ENCODE measurements at places on chromosomes 3 and 15.

DNA sequence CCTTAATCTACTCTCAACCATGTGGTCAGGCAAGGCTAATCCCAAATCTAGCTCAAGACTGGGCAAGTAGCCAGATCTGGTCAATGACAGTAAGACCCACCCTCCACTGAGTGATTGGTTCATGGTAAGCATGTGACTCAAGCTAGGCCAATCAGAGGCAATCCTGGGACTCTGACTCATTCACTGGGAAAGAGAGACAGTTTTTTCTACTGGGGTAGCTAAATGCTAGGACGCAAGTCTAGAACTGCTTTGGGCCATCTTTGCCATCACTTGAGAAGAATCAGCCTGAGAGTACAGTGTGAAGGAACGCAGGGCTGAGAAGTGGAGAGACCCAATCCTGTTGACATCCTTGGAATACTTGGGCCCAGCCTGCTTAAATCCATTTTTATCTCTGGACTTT is 9.4 kb upstream of the RAD18 start:
- peak; percentile 20 for DNase-seq

DNA sequence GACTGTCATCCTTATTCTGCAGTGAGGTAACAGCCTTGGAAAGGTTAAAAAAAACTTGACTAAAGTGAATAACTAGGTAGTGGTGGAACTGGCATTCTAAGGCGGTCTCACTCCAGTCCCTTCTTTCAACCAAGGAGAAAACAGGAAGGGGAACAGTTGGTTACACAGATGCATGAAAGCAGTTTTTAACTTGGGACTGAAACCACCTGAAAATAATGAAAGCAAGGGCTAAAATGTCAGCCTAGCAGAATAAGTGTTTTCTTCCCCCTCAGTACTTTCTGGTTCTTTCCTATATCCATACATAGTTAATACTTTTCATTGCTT is 748 bp upstream of the AVEN start:
- DNase-seq: no peak

DNA sequence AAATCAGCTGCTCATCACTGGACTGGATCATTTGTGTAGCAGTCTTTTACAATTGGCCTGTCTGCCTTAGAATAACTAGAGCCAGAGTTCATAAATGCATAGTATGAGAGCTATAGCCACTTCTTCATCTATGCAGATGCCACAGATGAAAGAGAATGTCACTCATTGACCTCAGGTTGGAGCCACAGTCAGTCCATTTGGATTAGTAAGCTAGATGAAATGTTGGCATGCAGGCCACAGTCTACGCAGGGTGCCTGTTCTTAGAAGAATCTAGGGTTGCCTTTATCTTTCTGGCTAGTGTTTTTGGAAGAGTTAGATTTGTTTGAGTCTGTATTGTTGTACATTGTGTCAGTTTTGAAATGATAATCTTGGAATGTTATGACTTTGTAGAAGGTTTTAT is 25.4 kb upstream of the EDEM1 start:
- DNase-seq: peak; percentile 26

- no peak for DNase-seq
Observed at GRCh38 chr3:18044971-18045880, 302.8 kb upstream of the TBC1D5 start.

DNA sequence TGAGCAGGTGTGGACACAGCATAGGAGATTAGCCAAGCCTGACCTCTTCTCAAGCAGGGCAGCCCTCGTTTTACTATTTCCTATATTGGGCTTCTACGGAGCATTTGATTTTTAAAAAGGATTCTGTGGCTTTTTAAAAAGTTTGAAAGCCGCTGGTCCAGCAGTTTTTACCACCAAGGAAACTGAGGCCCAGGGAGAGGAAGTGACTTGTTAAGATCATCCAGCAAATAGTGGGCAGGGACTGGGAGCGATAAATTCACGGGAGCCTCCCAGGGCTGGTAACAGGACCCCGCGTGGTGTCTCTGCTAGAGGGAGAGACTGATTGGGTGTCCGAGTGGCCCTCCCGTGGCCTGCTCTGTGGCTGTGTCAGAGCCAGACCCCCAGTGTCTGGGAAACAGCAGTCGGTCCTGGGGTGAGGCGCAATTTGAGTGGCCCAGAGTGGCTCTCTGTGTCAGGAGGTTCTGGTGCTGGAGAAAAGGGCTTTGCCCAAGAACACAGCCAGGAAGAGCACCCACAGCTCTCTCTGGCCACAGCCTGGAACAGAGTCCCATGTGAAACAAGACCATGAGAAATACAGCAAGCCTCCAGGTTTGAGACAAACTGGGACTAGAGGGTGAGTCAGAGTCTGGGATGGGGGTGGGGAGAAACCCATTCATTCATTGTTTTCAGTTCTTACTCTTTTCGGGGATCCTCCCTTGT is 4.2 kb downstream of the FURIN start:
- peak; percentile 56 for DNase-seq

GRCh38 chr3:58411036-58411435 is 22.6 kb downstream of the PDHB start:
- DNase-seq: no peak

DNA sequence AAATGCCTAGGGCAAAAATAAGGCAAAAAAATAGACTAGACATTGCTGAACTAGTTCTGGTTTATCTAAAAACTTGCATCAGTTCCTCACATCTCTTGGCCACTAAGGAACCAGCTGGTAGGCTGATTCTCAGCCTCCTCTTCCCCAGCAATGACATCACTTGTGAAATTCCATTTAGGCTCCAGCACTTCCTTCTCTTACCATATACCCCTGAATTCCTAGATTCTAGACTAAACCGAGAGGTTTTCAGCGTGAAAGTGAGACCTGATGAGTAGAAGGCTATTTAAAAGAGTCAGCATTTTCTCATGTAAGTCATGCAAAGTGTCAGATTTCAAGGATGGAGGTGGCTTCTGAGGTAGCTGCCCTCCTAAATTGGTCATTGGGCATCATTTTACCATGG is 247.1 kb upstream of the CDIN1 start:
- no peak for DNase-seq

- no peak for DNase-seq
Observed at GRCh38 chr3:38227989-38228388, 37.6 kb upstream of the SLC22A13 start.

GRCh38 chr15:68345481-68345880 is 67.9 kb downstream of the FEM1B start:
- DNase-seq: no peak

- no peak for DNase-seq
Observed at GRCh38 chr15:61687651-61688050, 372.6 kb downstream of the VPS13C start.

- no peak for DNase-seq
Observed at GRCh38 chr3:170876537-170876936, 6.5 kb upstream of the RPL22L1 start.

DNA sequence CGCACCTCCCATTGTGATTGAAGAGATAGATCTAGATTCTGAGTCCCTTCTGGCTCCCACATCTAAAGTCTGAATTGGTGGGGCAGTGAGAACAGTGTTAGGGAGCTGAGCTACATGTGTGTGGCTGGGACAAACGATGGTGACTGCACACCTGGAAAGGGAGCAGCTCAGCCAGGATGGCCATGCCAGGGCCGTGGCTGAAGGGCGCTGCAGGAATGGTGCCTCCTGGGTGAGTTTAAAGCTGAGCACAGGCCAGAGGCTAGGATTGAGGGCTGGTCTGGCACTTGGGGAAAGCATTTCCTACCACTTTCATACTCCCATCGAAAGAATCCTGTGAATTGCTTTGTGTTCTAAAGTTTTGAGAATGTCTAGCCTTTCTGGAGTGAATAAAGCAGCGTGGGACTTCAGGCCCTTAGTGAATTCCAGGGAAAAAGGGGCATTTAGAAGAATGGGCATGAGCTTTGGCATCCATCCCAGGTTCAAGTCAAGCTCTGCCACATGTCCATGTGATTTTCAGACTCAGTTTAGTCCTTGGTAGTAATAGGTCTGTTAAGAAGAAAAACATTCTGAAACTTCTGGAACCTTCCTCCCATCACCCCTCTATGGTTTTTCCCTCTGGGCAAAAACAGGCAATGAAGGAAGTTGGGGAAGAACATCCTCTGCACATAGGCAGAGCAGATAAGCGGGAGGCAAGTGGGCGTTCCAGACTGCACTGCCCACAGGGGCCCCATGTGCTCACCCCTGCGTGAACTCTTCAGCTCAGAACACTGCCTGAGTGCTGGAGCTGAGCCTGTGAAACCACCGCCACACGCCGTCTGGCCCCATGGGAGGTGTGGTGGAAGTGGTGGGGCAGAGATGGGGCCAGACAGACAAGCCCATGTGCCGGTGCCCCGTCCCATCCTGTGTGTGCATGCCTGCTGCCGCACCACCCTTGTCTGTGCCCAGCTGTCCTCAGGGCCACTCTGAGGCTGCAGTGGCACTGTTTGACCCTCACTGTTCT is 12.9 kb upstream of the CPNE9 start:
- DNase-seq: no peak

DNA sequence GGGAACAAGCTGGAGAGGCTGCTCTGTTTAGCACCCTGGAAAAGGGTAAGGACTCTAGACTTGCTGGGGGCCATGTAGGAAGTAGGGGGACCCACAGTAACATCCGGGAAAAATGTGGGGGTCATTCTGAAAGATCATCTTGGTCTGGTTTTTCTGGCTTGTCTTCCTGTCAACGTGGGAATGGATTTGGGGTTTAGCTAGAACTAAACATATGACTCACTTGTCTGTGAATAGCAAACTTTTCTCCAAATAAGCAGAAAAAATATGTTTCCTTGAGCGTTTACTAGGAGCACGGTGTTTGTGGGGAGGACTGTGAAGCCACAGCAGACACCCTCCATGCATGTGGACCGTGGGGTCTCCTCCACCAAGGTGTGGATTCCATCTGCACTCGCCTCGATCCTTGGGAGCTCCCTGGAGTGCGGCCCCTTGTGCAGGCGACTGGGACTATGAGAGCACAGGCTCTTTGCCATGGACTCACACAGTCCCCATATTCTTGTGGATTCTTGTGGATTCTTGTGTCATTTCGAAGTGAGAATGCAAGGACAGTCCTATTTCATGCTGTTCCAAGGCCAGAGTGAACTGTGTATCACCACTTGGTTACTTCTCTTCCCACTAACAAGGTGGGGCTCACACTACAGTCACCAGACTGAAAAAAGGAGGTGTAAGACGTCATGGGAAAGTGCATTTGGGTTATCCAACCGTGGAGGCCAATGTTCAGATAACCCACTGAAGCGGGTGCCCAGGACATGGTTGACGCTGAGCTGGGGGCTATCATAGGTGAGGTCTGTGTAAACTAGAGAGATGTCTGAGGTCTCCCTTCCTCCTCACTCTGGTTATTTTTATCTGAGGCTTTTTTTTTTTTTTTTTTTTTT is 25.5 kb downstream of the PGPEP1L start:
- no peak for DNase-seq

DNA sequence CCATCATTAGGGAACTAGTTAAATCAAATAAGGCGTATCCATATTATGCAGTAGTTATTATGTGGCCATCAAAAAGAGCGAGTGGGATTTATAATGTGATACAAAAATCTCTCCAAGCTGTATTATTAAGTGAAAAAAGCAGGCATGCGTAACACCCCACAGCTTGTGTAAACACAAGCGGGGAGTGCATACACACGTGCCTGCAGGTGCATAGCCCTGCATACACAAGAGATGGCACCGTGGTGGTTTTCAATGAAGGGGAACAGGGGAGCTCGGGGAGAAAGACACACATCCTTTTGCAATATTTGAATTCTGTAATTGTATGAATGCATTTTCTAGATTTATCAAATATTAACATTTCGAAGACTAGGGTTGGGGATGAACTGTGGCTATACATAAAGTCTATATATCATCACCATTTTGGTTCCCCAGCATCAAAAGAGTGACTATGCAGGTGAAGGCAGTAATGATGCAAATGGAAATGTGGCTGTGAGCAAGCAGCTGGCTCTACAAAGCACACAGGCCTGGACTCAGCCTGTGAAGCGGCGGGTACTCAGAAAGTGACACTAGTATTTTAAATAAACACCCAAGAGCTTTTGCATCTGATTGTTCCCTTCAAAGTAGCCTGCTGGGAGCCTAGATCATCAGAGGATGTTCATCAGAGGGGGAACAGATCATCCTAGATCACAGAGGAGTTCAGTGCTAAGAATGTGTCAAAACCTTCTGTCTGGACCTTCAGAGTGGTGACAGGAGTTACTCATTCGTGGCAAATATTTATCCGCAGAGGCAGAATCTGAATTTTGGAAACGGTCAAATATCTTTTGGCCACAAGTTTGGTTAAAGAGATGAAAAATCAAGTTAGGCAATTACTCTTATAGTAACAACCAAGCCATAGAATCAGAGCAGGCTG is 9.4 kb upstream of the KIF7 start:
- no peak for DNase-seq

DNA sequence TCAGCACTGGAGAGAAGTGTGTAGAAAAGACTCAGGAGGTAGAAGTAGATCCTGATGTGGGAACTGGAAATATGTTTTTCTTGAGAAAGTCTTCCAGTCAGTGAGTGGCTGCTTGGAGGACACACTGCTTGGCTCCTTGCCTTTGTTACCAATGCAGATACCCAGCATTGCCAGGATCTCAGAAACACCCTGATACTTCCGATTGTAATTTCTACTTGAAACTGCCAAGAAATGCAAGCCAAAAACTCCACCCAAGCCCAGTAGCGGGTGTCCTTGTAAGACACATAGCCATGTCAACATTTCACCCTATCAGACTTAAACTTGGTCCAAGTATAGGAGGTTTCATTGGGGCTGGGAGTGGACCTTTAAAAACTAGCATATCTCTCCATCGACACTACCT is 141.8 kb downstream of the ALDH1A2 start:
- DNase-seq: no peak

GRCh38 chr3:35651426-35651825 is 12.1 kb downstream of the ARPP21 start:
- DNase-seq: no peak

DNA sequence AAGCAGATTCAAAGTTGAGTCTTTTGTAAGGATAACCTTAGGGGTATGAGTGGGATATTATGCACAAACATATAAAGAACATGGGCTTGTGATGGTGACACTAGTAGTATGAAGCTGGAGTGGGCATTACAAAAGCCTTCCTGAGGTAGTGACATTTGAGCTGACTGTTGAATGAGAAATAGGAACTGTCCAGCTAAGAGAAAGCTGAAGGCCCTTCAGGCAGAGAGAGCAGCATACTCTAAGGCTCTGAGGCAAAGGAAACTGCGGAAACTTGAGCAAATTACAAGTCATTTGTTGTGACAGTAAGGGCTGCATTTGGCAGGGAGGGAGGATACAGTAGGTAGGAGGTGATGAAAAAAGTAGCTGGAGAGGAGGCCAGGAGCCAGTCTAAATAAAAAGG is 190.7 kb upstream of the CD96 start:
- no peak for DNase-seq

- no peak for DNase-seq
Observed at GRCh38 chr3:197368330-197368729, 69.9 kb upstream of the DLG1 start.

All from HepG2 (cell line).